ENCODE measurements at places on chromosomes 3 and 15.

DNA sequence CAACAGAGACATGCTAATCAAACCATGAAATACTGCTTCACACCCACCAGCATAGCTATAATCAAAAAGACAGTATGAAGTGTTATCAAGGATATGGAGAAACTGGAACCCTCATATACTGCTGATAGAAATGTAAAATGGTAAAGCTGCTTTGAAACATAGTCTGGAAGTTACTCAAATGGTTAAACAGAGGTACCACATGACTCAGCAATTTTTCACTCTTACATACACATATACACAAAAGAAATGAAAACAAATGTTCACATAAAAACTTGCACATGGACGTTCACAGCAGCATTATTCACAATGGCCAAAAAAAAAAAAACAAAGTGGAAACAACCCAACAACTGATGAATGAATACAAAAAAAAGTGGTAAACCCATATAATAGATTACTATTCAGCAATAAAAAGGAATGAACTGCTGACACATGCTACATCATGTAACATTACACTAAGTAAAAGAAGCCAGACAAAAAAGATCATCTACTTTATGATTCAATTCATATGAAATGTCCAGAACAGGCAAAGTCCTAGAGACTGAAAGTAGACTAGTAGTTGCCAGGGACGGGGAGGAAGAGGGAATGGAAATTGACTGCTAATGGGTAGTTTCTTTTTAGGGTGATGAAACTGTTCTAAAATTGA lies 23.2 kb downstream of the ZNF148 start:
- DNase-seq = peak; percentile 50

GRCh38 chr3:135865553-135865952 lies 100.0 kb upstream of the PPP2R3A start:
- DNase-seq = no peak

- DNase-seq = no peak
These were observed 891.1 kb downstream of the TUSC7 start for GRCh38 chr3:117600666-117601065.

- DNase-seq = no peak
These were observed 3.6 kb downstream of the FOXP1 start for GRCh38 chr3:71579935-71580406.

GRCh38 chr15:38035701-38036100 lies 101.3 kb downstream of the TMCO5A start:
- DNase-seq = no peak

DNA sequence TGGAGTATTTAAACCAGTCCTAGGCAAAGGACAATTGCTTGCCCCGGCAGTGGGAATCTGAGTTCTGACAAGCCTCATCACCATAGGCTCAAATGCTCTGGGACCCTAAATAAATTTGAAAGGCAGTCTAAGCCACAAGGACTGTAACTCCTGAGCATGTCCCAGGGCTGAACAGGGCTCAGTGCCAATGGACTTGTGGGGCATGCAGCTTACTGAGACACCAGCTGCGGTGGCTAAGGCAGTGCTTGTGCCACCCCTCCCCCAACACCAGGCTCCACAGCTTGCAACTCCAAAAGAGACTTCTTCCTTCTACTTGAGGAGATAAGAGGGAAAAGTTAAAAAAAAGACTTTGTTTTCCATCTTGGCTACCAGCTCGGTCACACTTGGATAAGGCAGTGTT lies 289.7 kb upstream of the DCBLD2 start:
- DNase-seq = no peak

DNA sequence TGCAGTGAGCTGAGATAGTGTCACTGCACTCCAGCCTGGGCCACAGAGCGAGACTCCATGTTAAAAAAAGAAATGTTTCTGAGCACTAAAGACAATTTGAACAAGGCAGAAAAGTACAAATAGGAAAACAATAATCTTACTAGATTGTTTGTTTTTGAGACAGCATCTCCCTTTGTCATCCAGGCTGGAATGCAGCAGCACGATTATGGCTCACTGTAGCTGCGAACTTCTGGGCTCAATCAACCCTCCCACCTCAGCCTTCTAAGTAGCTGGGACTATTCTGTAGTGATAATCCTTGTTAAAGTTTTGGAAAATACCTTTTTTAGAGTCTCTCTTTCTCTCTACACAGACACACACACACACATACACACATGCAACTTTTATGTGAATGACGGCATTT lies 107.1 kb downstream of the LPP start:
- no peak for DNase-seq

DNA sequence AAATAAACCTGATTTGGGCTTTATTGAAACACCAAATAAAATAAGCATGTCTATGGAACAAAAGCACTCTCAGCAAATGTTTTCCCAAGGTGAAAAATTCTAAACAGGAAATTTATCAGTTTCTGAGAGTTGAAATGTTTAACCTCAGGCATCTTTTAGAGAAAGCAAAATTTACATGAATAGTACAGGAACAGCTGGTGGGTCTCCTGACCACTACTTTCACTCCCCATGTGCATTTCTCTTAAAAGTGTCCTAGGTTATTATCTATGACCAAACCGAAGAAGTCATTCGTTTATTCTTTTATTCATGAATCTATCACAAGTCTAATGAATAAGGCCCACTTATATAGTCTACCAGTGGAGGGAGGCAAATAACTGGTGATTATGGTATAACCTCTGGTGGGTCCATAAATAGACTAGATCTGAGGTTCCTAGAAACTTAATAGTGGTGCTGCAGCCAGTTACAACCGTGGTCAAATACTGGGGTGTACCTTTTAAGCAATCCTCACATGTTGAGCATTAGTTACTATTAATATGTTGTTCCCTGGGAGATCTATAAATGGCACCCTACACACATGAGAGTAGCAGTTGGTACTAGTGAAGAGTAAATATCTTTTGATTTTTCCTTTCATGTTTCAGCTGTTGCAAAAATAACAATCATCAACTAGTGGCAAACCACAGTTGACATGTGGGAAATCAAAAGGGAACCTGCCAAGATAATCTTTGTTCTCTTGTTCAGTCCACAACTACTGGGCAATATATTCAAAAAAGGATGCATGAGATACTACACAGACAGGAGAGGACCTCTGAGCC lies 169.3 kb upstream of the STAC start:
- DNase-seq = no peak

DNA sequence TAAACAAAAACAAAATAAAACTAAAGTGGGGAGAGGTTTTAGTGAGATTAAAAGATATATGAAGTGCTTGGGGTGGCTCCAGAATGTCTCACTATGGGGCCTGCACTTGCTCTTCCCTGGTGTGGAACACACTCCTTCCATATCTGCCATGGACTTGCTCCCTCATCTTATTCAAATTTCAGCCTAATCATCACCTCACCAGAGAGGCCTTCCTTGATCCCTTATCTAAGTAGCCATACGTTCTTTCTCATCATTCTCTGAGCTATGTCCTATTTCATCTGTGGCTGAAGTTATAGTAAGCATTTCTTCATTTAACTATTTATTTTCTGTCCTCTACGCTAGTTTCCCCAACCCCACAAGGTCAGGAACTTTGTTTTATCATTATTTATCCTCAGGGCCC lies 511.7 kb downstream of the NTRK3 start:
- no peak for DNase-seq

DNA sequence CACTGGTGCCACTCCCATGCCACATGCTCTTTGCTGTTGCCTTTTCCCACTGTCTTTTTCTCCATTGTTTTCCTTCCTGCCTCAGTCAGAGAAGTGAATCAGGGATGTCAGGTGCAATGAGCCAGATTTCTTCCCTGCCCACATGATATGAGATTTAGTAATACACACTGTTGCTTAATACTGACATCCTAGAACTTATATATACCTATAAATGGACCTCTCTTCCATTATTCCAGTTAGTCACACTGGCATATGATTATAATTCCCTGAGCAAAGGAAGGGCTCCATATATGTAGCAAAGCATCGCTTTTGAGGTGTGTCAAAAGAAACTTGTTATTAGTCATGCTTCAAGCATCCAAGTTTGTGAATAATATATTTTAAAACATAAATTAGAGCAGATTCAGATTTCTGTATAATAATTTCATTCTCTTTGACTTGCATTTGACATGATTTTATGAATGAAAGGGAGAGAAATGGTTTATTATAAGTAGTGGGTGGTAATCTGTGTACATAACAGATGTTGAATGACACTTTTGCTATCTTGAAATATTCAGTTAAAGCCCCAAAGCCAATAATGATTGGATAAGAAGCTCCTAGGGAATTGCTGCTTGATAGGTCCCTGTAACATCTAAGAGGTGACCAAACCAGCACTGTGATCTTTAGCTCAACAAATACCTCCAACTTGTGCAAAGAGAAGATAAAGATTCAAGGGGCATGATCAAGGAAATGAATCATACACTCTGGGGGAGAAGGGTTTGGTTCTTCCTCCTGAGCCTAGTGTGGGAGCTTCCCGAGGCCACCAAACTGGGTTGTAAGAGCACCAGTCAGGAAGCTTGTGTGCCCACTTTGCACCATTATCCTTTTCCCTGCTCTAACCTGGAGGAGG lies 48.6 kb downstream of the CHST2 start:
- DNase-seq = no peak

DNA sequence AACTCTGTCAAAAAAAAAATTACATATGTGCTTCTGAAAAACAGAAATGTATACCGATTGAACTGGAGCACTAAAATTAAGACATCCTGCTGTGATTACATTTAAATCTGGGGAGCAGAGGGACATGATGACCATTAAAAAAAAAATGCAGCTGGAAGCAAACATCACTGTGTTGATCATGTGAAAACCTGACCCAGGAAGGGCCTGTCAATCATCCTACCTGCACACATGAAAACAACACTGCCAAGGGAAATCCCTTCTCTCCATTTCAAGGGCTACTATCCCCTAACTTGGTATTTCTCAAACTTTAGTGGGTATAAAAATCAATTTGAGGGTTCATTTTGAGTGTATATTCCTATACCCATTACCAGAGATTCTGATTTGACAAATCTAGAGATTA lies 719.9 kb upstream of the CBLB start:
- no peak for DNase-seq

DNA sequence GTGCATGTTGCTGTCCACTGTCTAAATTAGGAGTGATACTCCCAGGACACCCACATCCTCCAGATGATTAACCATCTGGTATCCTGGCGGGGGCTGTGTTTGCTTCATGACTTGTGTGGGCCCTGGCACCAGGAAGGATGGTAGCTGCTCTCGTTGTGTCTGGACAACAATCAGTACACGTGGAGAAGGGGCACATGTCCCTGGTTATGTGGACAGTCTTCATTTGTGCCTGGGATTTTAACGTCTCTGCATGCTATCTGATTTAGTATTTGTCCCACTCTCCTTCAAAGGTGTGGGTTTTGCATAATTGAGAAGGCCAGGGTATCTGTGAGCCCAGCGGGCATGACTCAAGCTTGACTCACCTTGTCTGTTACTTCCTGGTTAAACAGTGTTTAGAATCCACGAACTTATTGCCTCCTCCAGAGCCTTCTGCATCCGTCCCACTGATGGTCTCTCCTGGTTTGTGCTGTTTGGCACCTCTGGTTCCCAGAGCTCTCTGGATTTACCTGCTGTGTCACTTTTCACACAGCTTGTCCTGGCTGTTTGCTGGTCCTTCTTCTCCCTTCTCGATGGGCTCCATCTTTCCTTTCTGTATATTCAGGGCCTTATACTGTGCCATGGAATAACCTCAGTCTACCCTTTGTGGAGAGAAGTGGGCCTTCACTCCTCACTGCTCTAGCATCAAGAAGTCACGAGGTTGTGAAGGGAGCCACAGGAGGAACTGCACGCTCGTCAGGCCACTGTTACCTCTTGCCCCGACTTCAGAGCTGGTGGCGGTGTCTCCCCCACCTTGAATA lies 32.5 kb downstream of the ARNT2 start:
- DNase-seq = no peak

GRCh38 chr15:64619880-64620839 lies 155.2 kb downstream of the RBPMS2 start:
- peak; percentile 37 for DNase-seq

- peak; percentile 3 for DNase-seq
These were observed 105.1 kb downstream of the ZMAT3 start for GRCh38 chr3:178966299-178967176.

GRCh38 chr3:76369170-76369569 lies 583.8 kb upstream of the ZNF717 start:
- peak; percentile 17 for DNase-seq

- DNase-seq = no peak
These were observed 5.4 kb upstream of the CGNL1 start for GRCh38 chr15:57370929-57371328.

GRCh38 chr15:100909989-100910955 lies 8.9 kb upstream of the LRRK1 start:
- DNase-seq = no peak

- DNase-seq = no peak
These were observed 124.5 kb downstream of the SUCLG2 start for GRCh38 chr3:67529915-67530314.

DNA sequence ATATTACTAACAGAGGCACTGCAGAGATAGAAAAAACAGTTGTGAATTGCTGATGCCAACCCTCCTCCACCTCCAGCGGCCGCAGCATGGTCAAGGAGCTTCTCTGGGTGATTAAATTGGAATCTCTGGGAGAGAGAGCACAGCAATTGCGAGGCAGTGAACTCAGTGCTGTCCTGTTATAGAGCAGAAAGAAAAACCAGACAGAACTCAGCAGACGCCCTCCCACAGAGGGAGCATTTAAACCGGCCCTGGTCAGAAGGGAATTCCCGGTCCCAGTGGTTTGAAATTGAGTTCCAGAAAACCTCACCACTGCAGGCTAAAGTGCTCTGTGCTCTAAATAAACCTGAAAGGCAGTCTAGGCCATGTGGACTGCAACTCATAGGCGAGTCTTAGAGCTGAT lies 175.4 kb downstream of the SQOR start:
- no peak for DNase-seq

GRCh38 chr3:119187266-119187665 lies 13.9 kb downstream of the UPK1B start:
- DNase-seq = no peak

DNA sequence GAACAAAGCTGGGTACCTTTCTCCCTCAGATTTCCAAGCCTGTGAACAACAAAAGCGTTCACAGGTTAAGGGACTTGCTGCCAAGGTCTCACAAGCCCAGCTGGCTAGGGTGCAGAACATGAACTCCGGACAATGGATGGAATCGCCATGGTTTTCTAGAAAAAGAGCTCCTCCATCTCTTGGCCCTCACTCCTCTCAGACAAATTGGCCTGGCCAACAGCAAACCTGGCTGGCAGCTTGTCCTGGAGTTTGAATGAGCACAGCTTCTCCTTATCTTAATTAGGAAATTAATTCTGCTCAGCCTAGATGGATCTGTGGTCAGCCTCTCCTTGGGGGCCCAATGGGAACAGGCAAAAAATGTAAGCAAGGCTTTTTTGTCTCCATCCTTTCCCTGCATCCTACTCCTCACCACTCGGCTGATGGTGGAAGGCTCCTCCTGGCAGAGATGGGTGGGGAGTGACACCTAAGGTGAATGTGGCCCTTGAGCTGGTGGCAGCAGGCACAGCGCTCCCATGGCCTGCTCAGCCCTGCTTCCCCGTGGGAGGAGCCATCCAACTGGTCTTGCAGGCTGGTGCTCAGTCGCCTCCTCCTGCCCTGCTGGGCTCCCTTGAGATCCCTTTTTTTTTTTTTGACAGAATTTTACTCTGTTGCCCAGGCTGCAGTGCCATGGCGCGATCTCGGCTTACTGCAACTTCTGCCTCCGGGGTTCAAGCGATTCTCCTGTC lies 5.8 kb downstream of the KLHL25 start:
- DNase-seq = no peak

Data from GM04504 (cell line).